ENCODE measurements at places on chromosomes 13 and 19.

DNA sequence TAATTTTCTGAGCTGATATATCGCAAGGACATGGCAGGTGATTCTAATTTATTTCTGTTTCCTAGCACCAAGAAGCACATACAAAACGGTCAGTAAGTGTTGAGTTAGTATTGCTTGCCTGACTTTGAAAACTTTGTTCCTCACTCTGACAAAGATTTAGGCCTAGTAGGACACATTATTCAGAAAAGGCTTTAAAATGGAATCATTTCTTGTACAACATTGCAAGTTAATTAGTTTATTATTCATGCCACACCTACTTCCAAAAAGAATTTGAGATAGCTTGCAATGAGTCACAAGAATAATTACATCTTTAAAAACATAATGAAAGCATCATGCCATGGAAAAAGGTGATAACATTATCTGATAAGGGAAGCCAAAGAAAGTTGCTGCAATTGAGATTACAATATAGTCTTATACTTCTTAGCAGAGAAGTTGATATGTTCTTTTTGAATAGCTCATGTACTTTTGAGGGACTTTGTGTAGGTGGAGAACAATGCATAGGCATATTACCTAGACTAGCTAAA, 474.2 kb downstream of the KLF5 start:
- DNase-seq: no peak

- DNase-seq: no peak
These were observed 163.5 kb downstream of the COG6 start for GRCh38 chr13:39818953-39819352.

DNA sequence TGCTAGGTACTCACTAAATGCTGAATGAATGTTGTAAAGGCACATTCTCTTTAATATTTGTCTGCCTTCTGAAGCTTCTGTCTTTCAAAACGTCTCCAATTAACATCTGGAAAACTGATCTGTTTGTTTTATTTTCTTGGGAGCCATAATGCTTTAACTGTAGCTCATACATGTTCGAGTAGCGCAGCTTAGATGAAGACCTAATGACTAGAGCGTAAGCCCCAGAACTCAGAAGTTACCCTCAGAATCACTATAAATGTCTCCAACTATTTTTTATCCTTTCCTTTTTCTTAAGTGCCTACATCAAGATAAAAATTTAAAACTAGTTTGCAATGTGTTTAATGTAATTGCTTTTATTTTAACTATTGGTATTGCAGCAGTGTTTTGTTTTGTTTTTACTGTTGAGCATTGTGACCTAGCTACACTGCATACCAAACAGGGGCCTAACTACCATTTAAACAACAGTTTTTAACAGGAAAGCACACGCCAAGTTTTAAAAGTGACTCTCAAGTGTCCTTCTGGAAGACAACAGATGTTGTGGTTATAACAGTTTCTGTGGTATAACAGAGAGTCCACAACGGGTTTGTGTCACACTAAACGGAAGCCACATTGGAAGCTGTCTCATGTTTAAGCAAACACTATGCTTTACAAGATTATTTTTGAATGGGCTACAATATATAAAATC, 42.0 kb downstream of the MRPL57 start:
- no peak for DNase-seq

GRCh38 chr19:38285567-38285966, 18.5 kb upstream of the C19orf33 start:
- no peak for DNase-seq

DNA sequence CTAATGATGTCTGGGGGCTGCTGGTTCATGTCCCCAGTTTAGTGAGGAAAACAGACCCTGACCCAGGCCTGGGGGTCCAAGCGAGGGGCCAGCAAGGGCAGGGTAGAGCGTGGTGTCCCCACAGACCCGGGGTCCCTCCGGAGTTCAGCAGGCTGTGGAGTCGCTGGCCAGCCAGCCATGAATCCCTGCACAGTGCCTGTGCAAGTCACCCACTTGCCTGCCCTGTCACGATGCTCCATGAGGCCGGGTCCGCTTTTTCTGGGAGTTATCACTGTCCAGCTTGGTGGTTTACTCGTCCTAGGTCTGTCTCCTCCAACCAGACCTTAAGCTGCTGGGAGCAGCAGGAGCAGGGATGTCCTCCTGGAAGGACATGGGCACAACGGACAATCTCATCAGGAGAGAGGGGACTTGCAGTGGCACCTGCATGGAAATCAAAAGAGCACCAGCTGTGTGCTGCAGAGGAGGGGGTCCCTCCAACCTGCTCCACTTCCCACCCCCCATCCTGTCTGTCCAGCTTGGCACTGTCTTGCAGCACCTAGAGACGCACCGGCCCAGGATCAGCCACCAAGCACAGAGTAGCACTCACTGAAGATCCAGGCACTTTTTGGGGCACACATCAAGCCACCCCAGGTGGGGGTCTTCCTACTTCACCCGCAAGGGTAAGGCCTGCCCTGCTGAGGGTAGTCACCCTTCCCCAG, 121.8 kb downstream of the URI1 start:
- no peak for DNase-seq

- no peak for DNase-seq
These were observed 97.3 kb downstream of the FAM216B start for GRCh38 chr13:42878721-42879120.

- DNase-seq: no peak
These were observed 4.2 kb upstream of the SPACA6 start for GRCh38 chr19:51688671-51689571.

DNA sequence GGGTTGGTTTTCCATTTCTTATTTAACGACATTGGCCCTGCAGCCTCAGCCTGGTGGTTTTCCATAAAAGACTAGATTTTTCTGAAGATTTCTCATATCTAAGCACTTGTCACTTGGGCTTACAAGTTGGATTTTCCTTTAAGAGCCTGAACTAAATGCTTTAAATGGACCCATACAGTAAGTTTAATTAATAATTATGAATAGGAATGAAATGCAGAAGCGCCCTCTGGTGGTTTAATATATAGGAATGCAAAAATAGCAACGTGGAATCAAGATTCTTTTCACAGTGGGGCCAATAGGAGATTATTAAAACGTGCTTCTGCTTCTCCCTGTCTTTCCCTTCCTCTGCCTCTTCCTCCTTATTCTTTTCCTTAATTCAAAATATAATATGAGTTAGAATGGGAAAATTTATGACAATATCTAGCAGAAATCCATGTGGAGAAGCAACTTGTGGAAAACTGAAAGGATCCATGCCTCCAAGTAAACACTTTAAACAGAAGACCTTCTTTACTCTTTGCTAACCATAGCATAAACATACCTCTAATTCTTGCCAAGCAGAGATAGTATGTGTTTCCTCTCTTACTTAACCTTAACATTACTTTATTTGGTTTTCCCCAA, 324.0 kb downstream of the GPC5 start:
- no peak for DNase-seq

GRCh38 chr13:67410645-67411044, 180.5 kb upstream of the PCDH9 start:
- no peak for DNase-seq

- DNase-seq: no peak
These were observed 14.3 kb downstream of the FUT6 start for GRCh38 chr19:5825178-5825577.

GRCh38 chr13:59269476-59269875, 894.3 kb downstream of the DIAPH3 start:
- DNase-seq: no peak

GRCh38 chr19:16561382-16561781, 10.8 kb downstream of the SLC35E1 start:
- DNase-seq: no peak

GRCh38 chr13:51742611-51743010, 61.4 kb downstream of the DHRS12 start:
- no peak for DNase-seq

- DNase-seq: no peak
These were observed 182.8 kb downstream of the MAB21L1 start for GRCh38 chr13:35293579-35294226.

GRCh38 chr19:53875602-53876325, 6.2 kb upstream of the PRKCG start:
- no peak for DNase-seq

DNA sequence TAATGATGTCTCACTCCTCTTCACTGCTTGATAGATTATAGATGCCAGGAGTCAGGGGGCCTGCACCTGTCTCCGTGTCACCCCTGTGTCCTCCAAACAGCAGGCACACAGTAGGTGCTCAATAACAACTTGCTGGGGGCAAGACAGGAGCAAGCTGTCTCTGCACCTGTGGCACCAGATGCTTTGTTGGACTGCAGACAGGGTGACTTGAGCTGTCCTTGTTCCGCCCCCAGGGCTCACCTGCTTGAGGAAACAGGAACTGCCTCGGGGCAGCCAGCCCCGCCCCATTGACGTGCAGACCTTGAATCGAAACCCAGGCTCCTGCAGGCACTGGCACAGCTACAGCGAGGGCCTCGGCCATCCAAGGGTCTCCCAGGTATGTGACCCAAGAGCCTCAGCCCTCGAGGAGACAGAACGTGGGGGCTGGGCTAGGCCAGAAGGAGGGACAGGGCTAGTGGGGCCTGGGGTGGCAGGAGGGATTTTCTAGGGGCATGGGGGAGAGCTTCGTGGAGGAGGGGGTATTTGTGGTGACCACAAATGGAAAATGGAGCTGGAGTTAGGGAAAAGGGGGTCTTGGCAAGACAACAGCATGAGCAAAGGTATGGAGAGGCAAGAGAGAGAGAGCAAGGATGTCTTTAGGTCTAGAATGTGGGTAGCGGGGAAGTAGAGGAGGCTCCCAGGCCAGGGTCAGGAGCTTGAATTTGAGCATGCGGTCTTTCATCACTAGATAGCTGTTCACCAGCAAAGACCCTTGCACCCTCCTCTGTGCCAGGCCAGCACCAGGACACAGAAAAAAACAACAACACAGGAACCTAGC, at the start of gene HSH2D:
TSS of gene HSH2D (plus strand) at position 287 of the 817 bp plus-strand sequence. CDS start 5,066 bp downstream, outside the sequence.
- no peak for DNase-seq

DNA sequence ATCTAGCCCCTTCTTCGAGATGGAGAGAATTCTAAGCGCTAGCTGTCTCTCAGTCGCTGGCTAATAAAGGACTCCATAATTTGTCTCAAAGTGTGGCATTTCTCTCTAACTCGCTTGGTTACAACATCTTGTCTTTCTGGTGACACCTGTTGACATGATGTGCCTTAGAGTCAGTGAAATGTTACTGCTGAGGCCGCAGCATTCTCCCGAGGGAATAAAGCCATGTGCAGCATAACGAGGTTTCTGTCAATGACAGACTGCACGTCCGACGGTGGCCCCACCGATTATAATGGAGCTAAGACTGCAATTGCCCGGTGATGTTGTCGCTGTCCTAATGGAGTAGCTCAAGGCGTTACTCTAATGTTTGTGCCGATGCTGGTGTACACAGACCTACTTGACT, 20.3 kb upstream of the GPR32 start:
- no peak for DNase-seq

- no peak for DNase-seq
These were observed 10.3 kb upstream of the BBC3 start for GRCh38 chr19:47240996-47241918.

- no peak for DNase-seq
These were observed 1702.2 kb downstream of the EFNB2 start for GRCh38 chr13:104833221-104833620.

- no peak for DNase-seq
These were observed 100.4 kb downstream of the DCLK1 start for GRCh38 chr13:36030670-36031331.

DNA sequence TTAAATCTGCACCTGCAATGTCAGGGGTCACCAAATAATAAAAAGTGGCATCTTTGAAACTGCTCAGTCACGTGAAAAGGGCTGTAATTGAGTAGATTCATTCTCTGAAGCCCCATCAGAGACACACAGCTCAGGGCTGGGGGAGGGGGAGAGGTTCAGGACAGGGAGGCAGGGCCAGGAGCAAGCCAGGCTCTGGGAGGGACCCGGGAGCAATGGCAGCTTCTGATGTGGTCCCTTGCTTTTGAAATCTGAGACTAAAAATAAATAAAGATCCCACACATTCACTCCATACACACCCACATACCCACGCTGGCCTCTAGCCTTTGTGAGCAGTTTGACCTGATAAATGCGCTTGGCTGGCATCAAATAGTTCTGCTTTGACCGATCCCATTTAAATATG, 32.8 kb downstream of the GSX1 start:
- DNase-seq: no peak

- DNase-seq: no peak
These were observed 8.1 kb downstream of the CEBPA start for GRCh38 chr19:33294058-33294798.

Data from cortex of kidney (tissue), 1 donor.